NCI-H2171 treated with DMSO at 0.1 percent for 48 hours (cell line): ENCODE measurements at places on chromosomes 2 and 18.

- no peak for DNase-seq
Observed at GRCh38 chr2:30886080-30886479, 78.8 kb upstream of the CAPN13 start.

GRCh38 chr2:182550234-182550633, 123.4 kb upstream of the PDE1A start:
- no peak for DNase-seq

DNA sequence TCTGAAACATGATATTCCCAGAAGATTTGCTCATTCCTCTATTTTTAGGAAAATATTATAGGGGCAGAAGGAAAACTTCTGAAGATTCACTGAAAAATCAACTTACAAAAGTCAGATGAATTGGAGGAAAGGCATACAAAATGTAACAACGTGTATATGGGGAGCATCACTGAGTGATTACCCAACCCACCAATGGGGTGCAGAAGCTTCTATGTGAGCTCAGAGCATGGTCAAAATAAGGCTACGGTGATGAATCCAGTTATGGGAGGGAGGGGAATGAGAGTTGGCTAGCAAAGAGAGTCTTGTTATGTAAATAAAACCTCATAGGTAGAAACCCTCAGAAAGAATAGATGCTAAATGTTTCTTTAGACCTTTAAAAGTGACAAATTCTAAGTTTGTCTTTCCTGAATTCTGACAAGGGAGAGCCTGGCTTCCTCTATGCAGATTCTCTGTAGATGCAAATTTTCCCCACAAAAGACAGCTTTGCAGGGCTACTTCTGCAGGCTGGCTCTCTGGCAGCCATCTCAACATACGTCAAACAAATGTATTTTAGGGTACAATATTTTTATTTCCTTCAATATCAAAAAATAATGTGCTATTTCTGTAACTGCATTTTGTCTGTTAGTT, 171.4 kb upstream of the NDUFV2 start:
- peak; percentile 15 for DNase-seq

DNA sequence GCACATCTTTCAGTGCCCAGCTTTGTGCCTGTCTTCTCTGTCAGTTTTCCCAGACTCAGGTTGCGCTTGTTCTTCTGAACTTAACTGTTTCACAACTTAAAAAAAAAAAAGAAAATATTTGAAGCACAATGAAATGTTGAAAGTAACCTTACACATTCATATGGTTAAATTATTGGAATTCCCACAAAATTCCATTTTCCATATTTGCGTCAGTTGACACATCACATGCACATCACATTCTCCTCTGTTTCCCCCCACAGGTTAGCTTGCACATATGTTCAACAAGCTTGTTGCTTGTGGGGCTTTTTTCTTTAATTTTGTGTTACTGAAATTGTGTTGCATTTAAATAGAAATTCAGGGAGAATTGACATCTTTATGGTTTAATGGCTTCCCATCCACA, 8.3 kb downstream of the MYO1B start:
- no peak for DNase-seq

GRCh38 chr18:616380-616995, 19.7 kb downstream of the CLUL1 start:
- peak; percentile 67 for DNase-seq

DNA sequence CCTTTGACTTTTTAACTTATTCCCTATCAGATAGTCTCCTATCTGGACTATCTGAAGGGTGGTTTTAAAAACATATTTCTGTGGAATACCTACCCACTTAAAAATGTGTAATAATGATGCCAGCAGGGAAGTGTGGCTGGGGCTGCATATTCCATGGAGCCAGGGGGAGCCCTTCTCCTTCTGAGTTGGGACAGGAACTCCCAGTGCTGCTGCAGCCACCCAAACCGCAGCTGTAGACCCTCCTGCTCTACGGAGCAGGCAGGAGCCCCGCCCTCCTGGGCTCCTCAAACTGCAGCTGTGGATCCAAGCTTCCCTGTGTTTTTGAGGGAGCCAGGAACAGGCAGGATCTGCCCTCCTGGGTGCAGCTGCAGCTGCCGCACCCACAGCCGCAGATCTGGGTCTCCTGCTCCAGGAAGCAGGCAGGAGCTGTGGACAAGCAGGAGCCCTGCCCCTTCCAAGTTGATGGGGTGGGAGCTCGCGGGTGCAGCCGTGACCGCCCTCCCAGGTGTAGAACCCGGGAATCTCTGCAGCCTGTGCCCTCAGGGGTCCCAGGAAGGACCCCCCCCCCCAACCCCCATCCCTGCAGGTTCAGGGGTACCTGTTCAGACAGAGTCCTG, 57.8 kb downstream of the PDK1 start:
- peak; percentile 27 for DNase-seq

DNA sequence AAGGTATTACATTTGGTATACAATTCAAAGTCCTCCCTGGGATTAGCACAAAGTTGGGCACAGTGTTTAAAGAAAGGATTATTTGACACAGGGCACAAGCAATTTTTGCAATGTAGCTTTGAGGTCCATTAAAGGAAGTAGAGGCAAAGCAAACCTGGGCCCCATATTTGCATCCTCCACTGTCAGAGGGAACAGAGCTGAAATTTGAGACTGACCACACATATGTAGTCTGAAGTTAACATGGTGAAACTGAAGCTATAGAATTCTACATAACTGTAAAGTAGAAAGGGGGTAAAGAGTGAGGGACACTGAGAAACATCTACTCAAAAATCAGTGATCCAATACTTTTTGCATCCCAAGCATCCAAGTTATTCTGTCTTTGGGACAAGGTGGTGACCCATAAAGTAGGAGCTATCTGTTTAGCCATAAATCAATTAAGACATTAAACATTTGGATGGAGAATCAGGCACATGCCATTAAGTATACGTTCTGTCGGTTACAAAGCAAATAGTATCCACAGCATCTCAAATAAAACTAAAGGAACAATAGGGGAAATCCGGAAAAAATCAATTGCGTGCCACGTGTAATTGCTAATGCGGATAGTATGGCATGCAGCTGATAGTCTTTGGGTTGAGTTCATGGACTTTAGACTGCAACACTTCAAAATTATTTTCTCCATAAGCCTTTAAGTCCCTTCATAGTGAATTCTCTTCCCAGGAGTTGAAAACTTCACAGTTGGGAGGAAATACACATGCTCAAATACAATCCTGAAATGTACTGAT, 72.6 kb downstream of the PLEKHM3 start:
- DNase-seq = no peak

- DNase-seq = no peak
Observed at GRCh38 chr2:206368484-206368883, 74.8 kb upstream of the ADAM23 start.

GRCh38 chr18:24543795-24544498, 83.5 kb downstream of the HRH4 start:
- DNase-seq = peak; percentile 58

GRCh38 chr2:84546551-84546950, 30.3 kb downstream of the DNAH6 start:
- no peak for DNase-seq

GRCh38 chr18:46622999-46623398, 34.0 kb downstream of the LOXHD1 start:
- DNase-seq = peak; percentile 52

GRCh38 chr2:231190531-231191197, 7.8 kb upstream of the ARMC9 start:
- no peak for DNase-seq

- peak; percentile 50 for DNase-seq
Observed at GRCh38 chr18:26803643-26804042, 61.9 kb downstream of the AQP4 start.

- DNase-seq = no peak
Observed at GRCh38 chr2:49123600-49123999, 30.7 kb downstream of the FSHR start.

GRCh38 chr2:3112131-3112530, 265.5 kb downstream of the EIPR1 start:
- DNase-seq = no peak

GRCh38 chr2:235639428-235639773, 145.6 kb downstream of the AGAP1 start:
- DNase-seq = no peak

- no peak for DNase-seq
Observed at GRCh38 chr2:203871371-203871983, 3.9 kb downstream of the CTLA4 start.

GRCh38 chr2:147910990-147911473, 66.2 kb downstream of the ACVR2A start:
- DNase-seq = peak; percentile 72

- DNase-seq = no peak
Observed at GRCh38 chr2:182207049-182207746, 219.6 kb downstream of the PDE1A start.
